Activated effector memory CD4-positive, alpha-beta T cell treated with anti-CD3 and anti-CD28 coated beads, Interleukin-2, amount 50 U/mL, for 16 hours (primary cell): ENCODE measurements at places on chromosomes 3 and 15.

DNA sequence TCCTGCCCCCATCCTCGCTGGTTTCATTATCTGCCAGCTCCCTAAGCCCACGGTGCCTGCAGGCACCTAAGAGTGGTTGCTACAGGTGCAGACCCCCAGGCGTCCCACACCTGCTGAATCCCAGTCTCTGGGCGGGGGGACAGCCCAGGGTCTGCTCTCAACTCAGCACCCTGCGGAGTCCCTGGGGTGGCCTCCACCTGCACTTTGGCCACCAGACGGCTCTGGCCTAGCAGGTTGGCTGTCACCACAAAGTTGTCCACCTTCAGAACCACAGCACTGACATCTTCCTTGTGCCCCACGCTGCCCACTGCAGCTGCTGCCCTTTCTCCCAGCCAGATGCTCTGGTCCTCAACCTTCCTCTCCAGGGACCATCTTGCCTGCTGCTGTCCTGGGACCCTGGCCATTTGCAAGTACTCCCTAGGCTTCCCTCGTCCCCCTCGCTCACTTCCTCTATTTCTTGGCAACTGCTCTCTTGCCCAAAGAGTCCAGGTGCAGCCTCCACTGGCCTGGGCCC, 34.9 kb upstream of the SNRPA1 start:
- DNase-seq = no peak

- no peak for DNase-seq
These were observed 8.3 kb downstream of the BDH1 start for GRCh38 chr3:197547306-197548011.

DNA sequence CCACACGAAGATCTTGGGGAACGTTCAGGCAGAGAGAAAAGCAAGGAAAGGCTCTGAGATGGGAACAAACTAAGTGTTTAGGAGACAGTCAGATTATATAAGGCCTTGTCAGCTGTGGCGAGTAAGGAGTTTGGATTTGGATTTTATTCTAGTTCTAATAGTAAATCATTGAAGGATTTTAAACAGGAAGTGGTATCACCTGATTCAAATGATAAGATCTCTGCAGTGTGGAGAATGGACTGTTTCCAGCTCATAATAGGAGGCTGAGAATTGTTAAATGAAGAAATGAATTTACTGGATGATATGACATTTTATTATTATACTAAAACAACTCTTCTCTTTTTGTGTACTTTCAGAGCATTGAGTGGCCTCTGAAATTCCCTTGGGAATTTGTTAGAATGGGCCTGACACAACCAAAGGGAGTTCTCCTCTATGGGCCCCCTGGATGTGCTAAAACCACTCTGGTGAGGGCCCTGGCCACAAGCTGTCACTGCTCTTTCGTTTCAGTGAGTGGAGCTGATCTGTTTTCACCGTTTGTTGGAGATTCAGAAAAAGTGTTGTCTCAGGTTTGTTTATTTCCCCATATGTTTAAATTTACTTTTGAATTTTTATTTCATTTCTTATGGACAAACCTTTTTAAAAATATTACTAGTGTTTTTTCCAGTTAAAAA, 36.0 kb upstream of the GATM start:
- DNase-seq = no peak

DNA sequence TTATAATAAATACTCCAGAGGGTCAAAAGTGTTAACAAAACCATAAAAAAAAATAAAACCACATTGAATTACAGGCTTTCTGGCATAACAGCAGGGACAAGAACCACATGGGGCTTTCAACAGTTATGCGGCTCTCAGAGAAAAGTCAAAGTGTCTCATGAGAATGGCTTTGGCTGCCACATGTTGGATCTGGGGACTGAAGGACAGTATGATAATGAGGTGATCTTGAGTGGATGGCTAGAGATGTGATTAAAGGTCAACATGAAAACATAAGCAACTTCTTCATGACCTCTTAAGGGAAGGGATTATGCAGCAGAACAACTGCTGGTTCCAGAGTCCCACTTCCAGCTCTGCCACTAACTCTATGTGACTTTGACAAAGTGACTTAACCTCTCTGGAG, 5.2 kb downstream of the RAB27A start:
- no peak for DNase-seq

- no peak for DNase-seq
These were observed 73.7 kb downstream of the IGSF11 start for GRCh38 chr3:118960876-118961450.
